ENCODE measurements at places on chromosomes 13 and 19.

GRCh38 chr13:98089246-98089645 lies 53.6 kb upstream of the FARP1 start:
- no peak for DNase-seq

GRCh38 chr19:2663920-2664571 lies 38.4 kb downstream of the GNG7 start:
- no peak for DNase-seq

GRCh38 chr13:37114250-37114649 lies 8.8 kb upstream of the CSNK1A1L start:
- no peak for DNase-seq

GRCh38 chr13:104750377-104750776 lies 1684.2 kb upstream of the SLC10A2 start:
- DNase-seq = no peak

- DNase-seq = no peak
Observed at GRCh38 chr13:82772816-82773215, 1109.5 kb downstream of the SLITRK1 start.

DNA sequence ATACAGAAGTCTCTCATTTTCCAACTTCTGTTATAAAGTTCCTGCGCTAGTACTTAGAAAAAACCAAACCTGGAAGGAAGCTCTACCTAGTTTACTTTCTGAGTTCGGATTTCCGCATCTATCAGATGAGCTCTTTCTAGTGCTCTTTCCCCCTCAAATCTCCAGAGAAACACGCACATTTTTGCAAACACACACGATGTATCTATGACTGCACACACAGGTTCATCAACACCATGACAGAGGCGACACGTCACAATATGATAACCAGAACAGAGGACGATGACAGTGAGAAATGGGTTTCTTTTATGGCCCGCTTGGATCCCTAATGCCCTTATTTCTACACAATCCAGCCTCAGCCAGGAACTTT lies 629 bp upstream of the LRRC63 start:
- peak; percentile 50 for DNase-seq

- DNase-seq = peak; percentile 14
Observed at GRCh38 chr19:19410553-19411550, 5.4 kb downstream of the GATAD2A start.

DNA sequence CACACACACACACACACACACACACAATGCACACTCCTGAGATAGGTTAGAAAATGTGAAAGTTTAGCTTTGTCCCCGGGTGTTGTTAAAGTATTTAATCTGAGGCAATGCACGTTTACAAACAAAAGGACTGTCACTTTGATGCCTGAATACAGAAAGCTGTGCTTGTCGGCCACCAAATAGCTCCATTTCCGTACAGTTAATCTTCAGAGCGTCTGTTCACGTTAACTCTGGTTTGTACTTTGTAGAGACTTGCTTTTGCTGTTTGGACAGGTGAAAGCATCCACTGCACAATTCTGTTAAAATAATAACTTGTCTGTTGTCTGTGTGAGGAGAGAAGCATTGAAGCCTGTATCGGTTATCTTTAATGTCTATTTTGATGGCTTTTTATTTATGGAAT lies 267.8 kb downstream of the FGF9 start:
- no peak for DNase-seq

DNA sequence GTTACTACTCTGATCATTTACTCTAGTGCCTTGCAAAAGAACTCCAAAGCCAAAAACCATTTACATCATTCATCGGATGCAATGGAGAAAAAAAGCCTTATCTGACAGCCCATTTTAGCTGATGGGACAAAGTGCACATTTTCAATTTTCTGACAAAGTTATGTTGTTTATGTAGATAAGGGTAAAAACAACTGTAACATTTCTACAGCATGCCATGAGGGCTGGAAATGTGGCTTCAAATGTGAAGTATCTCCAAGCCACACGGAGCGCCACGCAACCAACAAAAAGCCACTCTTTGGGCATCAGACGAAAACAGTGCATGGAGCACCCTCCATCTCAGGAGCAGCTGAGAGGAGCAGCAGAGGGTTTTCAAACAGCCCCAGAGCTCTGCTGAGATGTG lies 364.6 kb upstream of the ZNF507 start:
- no peak for DNase-seq

GRCh38 chr13:47351798-47352197 lies 454.9 kb upstream of the HTR2A start:
- DNase-seq = no peak

- no peak for DNase-seq
Observed at GRCh38 chr19:48170817-48171347, 402 bp downstream of the ZSWIM9 start.

DNA sequence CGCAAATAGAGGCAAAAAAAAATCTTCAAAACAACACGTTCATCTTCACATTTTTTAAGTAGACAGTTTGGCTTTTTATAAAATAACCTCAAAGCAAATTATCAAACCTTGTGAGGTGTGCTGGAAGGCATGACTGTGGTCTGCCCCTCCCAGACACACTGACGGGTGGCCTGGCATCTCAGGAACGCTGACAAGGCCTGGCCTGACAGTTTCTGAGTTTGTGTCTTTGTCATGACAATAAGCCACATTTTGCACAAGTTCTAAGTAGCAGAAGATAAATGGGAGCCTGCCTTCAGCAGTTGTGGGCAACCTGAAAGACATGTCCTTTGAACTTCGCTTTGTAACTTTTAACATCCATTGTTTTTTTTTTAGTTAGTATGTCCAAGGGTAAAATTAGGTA lies 38.5 kb downstream of the SOX21 start:
- no peak for DNase-seq

- DNase-seq = no peak
Observed at GRCh38 chr13:112451512-112452379, 75.6 kb downstream of the SPACA7 start.

- DNase-seq = peak; percentile 92
Observed at GRCh38 chr19:36605101-36605876, at the start of gene ZNF382. TSS of gene ZNF382 (plus strand) at chr19:36605313. CDS start at chr19:36609915, 4,602 bp downstream.

GRCh38 chr13:101116826-101117225 lies 299.5 kb downstream of the NALCN start:
- no peak for DNase-seq

DNA sequence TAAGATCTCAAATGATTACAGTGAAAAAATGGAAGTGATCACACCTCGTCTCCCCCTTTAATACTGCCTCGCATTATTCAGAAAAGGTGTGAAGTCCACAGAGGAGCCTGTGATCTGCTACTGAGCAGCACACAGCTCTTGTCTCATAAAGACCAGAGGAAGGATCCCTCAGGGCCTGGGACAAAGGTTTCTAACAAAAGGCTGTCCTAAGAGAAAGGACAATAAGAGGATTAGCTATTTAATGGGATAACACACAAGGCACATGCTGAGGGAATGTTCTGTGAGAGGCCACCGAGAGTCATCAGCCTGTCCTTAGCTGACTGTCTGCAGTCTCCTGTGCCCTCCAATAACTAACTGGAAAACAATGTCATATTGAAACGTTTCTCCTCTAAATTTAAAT lies 26.7 kb downstream of the EBPL start:
- DNase-seq = no peak

DNA sequence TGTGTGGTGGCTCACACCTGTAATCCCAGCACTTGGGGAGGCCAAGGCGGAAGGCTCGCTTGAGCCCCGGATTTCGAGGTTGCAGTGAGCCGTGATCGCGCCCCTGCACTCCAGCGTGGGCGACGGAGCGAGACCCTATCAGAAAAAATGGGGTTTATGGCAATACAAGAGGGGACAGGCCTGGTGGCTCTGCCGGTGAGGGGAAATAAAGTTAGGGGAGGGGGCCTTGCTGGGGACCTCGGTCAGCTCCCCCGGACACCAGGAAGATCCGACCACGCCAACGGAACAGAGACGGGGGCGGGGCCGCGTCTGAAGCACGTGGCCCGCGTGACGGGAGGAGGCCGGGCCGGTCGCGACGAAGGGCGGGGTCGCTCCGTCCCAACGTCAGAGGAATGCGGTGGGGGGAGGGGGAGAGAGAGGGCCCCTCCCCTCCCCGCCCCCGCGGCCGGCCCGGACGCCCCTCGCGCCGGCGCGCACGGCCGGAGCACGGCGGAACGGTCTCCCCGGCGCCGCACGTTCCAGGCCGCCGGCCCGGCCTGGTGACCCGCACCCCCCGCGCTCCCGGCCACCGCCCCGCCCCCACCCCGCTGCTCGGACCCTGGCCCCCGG lies 1.9 kb upstream of the HNRNPL start:
- DNase-seq = peak; percentile 93

GRCh38 chr19:18220632-18221275 lies 5.5 kb downstream of the PDE4C start:
- DNase-seq = no peak

GRCh38 chr19:48194041-48194843 lies 23.8 kb downstream of the ZSWIM9 start:
- DNase-seq = peak; percentile 38

GRCh38 chr19:55986487-55986886 lies at the start of gene NLRP5:
TSS of gene NLRP5 (plus strand) at chr19:55986775.
- DNase-seq = no peak

DNA sequence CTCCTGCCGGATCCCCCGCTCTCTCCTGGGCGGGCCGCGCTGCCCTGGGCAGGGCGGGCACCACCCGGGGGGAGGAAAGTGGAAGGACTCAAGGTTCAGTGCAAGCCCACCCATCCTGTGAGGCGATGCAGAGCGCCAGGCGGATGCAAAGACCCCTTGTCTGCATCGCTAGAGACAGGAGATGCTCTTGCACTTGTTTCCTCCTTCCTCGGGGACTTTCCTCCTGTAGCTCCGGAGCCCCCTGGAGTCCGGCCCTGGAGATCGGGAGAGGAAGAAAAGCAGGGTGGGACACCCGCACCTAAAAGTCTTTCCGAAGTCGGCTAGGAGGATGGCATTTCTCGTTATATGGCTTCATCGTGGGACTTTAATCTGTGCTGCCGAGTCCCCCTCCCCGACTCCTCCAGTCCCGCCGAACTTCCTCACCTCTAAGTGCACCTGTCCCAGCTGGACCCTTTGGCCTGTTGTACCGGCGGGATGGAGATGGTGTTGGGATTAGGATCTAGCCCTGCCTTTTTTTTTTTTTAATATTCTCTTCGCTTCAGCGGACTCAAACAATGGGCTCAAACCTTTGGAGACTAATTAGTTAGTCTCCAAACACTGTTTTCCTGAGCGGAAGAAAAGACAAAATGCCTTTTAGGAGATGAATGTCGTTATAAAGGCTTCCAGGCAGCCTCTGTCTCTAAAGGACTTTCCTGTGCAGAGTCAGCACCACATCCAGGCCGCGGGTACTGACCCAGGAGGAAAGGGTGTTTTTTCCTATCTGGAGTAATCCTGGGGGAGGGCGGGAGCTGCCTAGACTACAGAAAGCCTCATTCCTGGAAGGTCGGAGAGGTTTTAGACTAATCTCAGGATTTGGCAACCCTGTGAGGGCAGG lies 725 bp downstream of the FAM124A start:
- DNase-seq = peak; percentile 3

DNA sequence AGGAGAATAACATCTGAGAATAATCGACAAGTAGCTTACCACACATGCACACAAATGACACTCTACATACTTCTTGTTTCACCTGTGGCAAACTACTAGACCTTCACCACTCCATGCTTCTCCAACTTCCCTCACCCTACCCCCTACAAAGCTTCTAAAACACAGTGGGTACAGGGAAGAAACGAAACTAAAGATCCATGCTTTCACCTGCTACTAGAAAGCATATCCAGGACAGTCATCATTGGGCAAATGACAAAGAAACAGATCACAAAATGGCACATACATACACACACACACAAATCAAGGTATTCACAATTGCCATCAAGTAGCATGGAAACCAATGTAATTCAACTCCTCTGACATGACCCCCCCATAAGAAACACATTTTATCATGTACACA lies 10.6 kb downstream of the BRD4 start:
- no peak for DNase-seq

GRCh38 chr19:6048793-6049405 lies 61.4 kb downstream of the RFX2 start:
- DNase-seq = peak; percentile 85

DNA sequence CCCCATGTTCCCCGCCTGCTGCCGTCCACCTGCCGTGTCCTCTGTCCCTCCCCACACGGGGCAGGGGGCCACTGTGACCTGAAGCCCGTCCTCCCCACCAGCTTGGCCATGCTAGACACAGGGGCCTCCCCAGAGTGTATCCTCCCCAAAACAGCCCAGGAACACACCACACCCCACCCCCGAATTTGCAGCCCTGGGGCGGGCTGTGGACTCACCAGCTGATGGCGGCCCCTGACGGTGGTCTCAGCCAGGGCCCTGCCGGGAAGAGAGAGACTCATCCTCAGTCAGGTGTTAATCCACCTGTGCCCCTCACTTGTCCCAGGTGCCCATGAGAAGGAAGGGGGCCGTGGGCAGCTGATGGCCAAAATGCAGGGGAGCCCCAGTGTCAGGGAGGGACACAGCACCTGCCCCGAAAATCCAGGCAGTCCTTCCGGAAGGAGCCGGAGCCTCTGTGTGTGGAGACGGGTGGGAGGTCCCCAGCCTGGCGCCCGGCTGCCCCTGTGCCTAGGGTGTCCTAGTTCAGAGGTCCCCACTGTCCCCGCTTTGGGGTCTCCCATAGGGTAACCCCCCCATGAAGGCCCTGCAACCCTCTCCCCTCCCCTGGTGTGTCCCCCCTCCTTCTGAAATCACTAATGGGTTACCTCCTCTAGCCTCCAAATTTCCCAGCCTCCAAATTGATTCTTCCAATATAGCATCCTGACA lies 39.3 kb upstream of the TCF3 start:
- no peak for DNase-seq

DNA sequence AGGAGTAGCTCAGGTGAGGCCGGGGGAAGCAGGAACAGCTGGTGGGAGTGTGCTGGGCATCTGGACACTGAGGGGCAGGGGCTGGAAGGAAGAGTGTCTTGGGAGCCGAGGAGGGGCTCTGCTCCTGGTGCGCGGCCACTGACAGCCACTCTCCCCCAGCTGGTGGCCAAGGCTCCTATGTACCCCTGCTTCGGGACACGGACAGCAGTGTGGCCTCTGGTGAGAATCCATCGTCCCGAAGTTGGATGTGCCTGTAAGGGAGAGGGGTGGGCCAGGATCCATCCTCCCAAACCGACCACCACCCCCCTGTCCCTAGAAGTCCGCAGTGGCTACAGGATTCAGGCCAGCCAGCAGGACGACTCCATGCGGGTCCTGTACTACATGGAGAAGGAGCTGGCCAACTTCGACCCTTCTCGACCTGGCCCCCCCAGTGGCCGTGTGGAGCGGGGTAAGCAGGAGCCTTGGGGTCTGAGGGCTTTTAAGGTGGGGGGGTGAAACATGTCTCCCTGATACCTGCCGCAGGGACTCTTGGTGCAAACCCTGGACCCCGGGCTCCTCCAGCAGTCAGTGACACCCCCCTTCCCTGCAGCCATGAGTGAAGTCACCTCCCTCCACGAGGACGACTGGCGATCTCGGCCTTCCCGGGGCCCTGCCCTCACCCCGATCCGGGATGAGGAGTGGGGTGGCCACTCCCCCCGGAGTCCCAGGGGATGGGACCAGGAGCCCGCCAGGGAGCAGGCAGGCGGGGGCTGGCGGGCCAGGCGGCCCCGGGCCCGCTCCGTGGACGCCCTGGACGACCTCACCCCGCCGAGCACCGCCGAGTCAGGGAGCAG lies 2.0 kb upstream of the USF2 start:
- no peak for DNase-seq

DNA sequence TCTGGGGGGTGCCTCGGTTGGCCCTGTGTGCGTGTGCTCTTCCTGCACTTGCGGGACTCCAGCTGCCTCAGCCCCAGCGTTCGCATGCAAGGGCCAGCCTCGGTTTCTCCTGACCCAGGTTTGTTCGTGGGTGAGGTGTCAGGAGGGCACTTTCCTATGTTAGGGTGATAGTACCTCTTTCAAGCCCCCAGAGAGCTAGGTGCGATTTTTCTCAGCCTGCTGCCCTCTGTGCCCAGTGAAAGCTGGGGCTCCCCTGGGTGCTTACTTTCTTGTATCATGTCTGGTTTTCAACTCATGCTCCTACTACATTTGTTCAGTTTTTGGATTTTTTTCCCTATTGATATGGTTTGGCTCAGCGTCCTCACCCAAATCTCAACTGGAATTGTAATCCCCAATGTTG lies 289.2 kb downstream of the TEX29 start:
- no peak for DNase-seq

Measured in CD4-positive, alpha-beta T cell treated with Interleukin-17A for 4 hours (primary cell).